ENCODE measurements at places on chromosomes 11 and 22.
A peak's percentile ranks its signal among the peaks of the same experiment; 100 is the strongest.

- DNase-seq = no peak
Measured at GRCh38 chr22:30985561-30986208, 16.6 kb downstream of the TUG1 start.

DNA sequence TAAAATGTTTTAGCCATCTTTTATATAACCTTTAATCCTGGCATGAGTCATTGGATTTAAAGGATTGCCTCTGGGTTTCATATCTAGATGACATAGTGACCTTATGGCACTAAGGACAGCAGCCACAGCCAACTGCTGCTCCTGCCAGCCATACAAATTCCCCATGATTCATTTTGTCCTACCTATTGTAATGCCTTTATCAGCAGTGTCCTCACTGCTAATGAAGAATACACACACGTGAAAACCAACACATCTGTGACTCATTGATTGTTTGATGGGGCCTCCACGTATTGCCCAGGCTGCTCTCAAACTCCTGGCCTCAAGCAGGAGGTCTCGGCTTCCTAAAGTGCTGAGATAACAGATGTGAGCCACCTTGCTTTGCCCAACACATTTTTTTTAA, 1.8 kb downstream of the LDHAL6A start:
- no peak for DNase-seq

DNA sequence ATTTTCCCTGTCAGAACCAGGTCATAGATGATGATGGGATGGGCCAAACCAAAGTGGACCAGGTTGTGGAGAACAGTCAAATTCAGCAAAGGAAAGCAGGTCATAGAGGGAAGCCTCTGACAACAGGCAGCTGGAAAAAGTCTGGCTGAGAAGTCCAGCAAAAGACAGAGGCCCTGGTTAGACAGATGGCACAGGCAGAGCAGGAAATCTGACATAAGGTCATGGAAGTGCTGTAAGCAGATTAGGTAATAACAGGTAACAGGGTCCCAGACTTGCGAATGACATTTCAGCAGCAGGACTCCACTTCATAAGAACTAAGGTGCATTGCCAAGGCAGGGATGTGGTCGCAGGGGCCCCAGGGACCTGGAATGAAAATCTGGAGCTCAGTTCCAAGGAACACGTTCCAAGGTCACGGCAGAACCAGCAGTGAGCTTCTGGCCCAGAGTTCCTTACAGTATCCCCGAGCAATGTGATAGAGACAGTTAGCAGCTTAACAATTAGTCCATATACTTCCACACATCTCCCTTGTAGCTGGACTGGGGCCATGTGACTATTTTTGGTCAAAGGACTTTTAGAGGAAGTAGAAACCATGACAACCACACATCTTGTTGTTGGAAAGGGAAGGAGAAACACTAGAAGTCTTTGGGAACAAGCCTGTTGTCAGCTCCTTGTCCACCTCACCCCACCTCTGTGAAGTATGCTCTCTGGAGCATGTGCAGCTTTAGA, 75.4 kb downstream of the ME3 start:
- peak; percentile 81 for DNase-seq

DNA sequence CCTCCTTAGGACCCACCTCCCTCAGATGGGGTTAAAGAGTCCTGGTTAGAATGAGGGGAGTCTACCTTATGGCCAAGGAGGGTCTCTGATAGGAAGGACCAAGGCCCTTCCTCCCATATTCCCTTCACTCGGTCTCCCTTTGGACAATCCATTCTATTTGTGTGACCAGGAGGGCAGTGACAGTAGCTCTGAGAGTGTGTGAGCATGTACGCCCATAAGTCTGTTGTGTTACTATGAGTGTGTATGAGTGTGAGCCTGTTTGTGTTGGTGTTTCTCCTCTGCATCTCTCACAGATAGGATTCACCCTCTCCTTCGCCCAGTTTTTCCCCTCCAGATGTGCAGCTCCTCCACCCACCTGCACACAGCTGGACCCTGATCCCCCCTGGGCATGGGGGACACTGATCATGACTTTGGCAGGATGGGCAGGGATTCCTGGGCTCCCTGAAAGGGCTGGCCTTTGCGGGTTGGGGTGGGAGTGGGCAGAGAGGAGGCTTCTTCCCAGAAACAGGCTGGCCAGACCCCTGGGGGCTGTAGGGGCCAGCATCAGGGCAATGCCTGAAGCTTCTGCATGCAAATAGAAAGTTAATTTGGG, 14.5 kb downstream of the PHLDB1 start:
- DNase-seq = no peak

DNA sequence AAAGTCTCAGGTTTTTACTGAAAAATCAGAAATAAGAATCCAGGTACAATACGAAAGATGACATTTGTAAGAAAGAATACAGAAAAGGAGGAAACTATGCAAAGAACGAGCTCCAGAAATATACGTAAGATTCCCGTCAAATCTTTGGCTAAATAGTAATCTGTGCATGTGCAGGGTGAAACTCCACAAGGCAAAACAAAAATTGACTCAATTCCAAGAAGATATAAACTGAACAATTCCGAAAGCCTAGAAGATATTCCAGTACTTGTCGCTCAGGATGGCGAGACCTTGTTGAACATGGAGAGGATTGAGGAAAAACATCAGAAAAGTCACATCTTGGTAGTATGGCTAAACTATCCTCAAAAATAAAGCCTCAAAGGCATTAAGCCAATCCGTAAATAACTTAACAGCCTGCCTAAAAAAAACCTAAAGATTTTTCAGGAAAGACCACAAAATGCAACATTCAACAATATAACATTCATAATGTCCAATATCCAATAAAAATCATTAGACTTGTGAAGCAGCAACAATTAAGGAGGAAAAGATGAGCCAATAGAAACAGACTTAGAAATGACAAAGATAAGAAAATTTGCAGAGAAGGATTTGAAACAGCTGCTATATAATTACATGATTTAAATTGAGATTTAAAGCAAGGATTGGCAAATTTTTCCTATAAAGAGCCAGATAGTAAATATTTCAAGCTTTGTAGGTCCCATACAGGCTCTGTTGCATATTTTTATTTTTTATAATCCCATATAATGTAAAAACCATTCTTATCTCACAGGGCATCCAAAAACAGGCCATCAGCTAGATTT, 166.4 kb upstream of the UBASH3B start:
- DNase-seq = no peak

DNA sequence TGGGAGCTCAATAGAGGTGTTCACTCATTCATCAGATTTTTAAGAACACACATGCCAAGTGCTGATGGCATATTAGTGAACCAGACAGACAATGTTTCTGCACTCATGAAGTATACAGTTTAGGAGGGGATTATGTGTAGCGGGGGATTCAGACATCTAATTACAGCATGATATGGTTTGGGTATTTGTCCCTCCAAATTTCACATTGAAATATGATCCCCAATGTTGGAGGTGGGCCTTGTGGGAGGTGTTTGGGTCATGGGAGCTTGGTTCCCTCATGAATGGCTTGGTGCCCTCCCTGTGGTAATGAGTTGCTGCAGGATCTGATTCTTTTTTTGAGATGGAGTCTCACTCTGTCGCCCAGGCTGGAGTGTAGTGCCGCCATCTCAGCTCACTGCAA, 8.9 kb upstream of the RAB3IL1 start:
- no peak for DNase-seq

DNA sequence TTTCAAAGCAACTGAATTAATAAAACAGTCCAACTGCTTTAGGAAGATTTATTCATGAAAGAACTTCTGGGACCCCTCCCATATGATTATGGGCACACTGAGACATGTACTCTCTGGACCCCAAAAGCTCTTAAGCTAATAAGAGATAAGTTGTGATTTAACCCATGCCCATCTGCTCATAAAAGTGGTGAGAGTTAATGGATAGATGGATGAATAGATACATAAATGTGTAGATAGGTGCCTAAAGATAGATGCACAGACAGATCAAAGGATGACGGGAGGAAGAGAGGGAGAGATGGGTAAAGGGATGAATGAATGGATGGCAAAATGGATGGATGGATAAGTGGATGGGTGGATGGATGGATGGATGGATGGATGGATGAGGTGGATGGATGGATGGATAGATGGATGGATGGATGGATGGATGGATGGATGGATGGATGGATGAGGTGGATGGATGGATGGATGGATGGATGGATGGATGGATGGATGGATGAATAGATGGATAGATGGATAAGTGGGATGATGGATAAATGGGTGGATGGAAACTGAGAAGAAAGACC, 29.4 kb upstream of the TH start:
- no peak for DNase-seq

GRCh38 chr22:43109921-43110443, 568 bp upstream of the BIK start:
- DNase-seq = peak; percentile 92

Measured in Kasumi-1 (cell line).